ENCODE measurements at places on chromosomes 3 and 15. TPM values are rescaled to one million over a fixed set of nuclear protein-coding genes. Genes with fewer than 3 reads are reported as not detected.

IL16 gene
- not detected for total RNA-seq

ECE2 gene
- total RNA-seq: not detected

AGTR1 gene
- total RNA-seq: not detected

TMEM158 gene
- 4.3 TPM for total RNA-seq

SOX2 gene
- total RNA-seq: not detected

LRRC49 gene
- total RNA-seq: 13.7 TPM

RAD18 gene
- 6.6 TPM for total RNA-seq

TMEM42 gene
- total RNA-seq: 34.2 TPM

TTC21A gene
- 0.55 TPM for total RNA-seq

B4GALT4 gene
- total RNA-seq: 32.0 TPM

NLGN1 gene
- total RNA-seq: not detected

SLC6A1 gene
- total RNA-seq: not detected

ZBTB20 gene
- total RNA-seq: 1.2 TPM

CFAP91 gene
- total RNA-seq: not detected

RHOV gene
- total RNA-seq: 0.65 TPM

TMEM212 gene
- not detected for total RNA-seq

SERINC4 gene
- not detected for total RNA-seq

PLA1A gene
- total RNA-seq: not detected

ZNF660 gene
- 0.72 TPM for total RNA-seq

IL5RA gene
- total RNA-seq: not detected

ANKUB1 gene
- 0.31 TPM for total RNA-seq

SLC22A13 gene
- not detected for total RNA-seq

HIGD2B gene
- total RNA-seq: not detected

LTK gene
- not detected for total RNA-seq

CPLX3 gene
- not detected for total RNA-seq

MYEF2 gene
- 0.70 TPM for total RNA-seq

SNX4 gene
- total RNA-seq: 14.8 TPM

ISL2 gene
- total RNA-seq: 0.11 TPM

BCL6 gene
- total RNA-seq: 4.9 TPM

SLC26A6 gene
- total RNA-seq: 53.9 TPM

KLHL40 gene
- not detected for total RNA-seq

CD276 gene
- total RNA-seq: 194 TPM

CCDC39 gene
- total RNA-seq: not detected

DNAH12 gene
- not detected for total RNA-seq

CD80 gene
- total RNA-seq: not detected

ITPKA gene
- 0.62 TPM for total RNA-seq

TRPC1 gene
- 10.0 TPM for total RNA-seq

TUSC2 gene
- total RNA-seq: 38.6 TPM

CSPG4 gene
- 77.6 TPM for total RNA-seq

TNNC1 gene
- total RNA-seq: not detected

CRYGS gene
- 0.84 TPM for total RNA-seq

C3orf20 gene
- not detected for total RNA-seq

CLDN11 gene
- 3.4 TPM for total RNA-seq

ZIC4 gene
- not detected for total RNA-seq

COL6A5 gene
- total RNA-seq: not detected

MCTP2 gene
- total RNA-seq: 12.4 TPM

DHX36 gene
- 28.4 TPM for total RNA-seq

All from hair follicular keratinocyte (primary cell).